Uterine smooth muscle cell (primary cell): ENCODE measurements at places on chromosomes 13 and 19. TPM values are rescaled to one million over a fixed set of nuclear protein-coding genes. Genes with fewer than 3 reads are reported as not detected.

Gene FPR1
- 0.11 TPM in 1 of 2 replicates, not detected in the other for total RNA-seq

Gene BTBD2
- total RNA-seq = 54.8 and 65.1 TPM in 2 replicates

Gene ZNF850
- 2.9 and 3.1 TPM in 2 replicates for total RNA-seq

Gene LILRA5
- not detected in 2 replicates for total RNA-seq

Gene PSPN
- 0.33 and 0.87 TPM in 2 replicates for total RNA-seq

Gene ABHD8
- total RNA-seq = 10.8 and 20.4 TPM in 2 replicates

Gene LGI4
- under 0.01 and 0.25 TPM in 2 replicates for total RNA-seq

Gene VAV1
- total RNA-seq = not detected in 2 replicates

Gene CEACAM19
- 0.33 and 1.7 TPM in 2 replicates for total RNA-seq

Gene C19orf67
- not detected in 2 replicates for total RNA-seq

Gene GDF15
- 82.9 and 265 TPM in 2 replicates for total RNA-seq

Gene IRF3
- 43.1 and 45.6 TPM in 2 replicates for total RNA-seq

Gene MEIOSIN
- not detected in 2 replicates for total RNA-seq

Gene REXO1
- total RNA-seq = 5.6 and 10.8 TPM in 2 replicates

Gene CLC
- total RNA-seq = not detected in 2 replicates

Gene GNA15
- 0.11 and 0.50 TPM in 2 replicates for total RNA-seq

Gene PEX11G
- 3.2 and 4.1 TPM in 2 replicates for total RNA-seq

Gene SIGLEC8
- not detected in 2 replicates for total RNA-seq

Gene DIAPH3
- total RNA-seq = 9.6 and 27.7 TPM in 2 replicates

Gene IQCN
- 0.44 and 0.50 TPM in 2 replicates for total RNA-seq
